ENCODE measurements at places on chromosomes 13 and 19.

- DNase-seq = peak; percentile 5
Observed at GRCh38 chr13:73849292-73849691, 284.9 kb downstream of the KLF12 start.

DNA sequence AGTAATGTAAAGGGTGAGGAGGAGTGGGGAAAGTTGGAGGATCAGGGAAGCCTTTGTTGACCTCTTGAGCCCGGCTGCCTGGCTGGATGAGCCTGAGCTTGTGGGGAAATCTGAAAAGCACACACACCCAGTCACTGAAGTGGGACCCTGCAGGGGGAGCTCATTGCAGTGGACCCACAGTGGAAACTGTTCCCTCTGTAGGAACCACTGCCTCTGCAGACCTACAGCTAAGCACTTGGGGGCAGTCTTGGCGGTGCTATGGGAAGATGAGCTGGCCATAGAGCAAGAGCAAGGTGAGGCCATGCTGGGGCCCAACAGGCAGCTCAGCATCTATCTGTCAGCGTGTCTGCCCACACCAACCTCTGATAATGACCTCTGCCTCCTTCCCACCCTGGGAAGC, 294.8 kb downstream of the TSHZ3 start:
- no peak for DNase-seq

- DNase-seq = no peak
Observed at GRCh38 chr19:41437944-41438574, 1.7 kb downstream of the DMAC2 start.

DNA sequence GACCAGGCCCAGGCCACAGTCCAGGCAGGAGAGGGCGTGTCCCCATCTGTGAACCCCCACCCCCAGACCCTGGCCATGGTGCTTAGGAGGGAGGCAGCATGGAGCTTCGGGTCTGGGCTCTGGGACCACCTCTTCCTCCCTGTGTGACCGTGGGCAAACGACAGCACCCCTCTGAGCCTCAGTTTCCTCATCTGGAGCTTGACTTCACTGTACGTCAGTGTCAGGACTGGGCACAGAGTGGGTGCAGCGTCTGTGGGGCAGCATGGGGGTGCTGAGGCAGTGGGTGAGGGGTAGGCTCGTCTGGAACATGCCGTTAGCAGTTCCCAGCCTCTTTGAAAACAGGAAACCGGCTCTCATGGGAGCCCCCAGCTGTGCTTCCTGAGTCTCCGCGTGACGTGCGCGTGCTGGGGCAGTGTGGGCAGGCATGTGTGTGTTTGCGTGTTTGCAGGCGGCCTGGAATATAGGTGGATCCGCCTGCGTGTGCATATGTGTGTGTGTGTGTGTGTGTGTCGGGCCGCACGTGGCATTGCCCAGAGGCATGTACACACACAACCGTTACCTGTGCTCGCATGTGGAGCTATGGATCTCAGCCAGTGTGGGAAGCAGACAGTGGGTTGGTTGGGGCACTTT, 15.8 kb downstream of the ARRDC2 start:
- DNase-seq = no peak

GRCh38 chr19:38706792-38707511, 37.3 kb downstream of the CAPN12 start:
- DNase-seq = no peak

Measured in stimulated activated CD8-positive, alpha-beta memory T cell treated with anti-CD3 and anti-CD28 coated beads, Interleukin-12 subunit alpha, Interleukin-12 subunit beta, amount 100 ng/mL, for 1 hour (primary cell).